ENCODE measurements at places on chromosomes 4 and X.

DNA sequence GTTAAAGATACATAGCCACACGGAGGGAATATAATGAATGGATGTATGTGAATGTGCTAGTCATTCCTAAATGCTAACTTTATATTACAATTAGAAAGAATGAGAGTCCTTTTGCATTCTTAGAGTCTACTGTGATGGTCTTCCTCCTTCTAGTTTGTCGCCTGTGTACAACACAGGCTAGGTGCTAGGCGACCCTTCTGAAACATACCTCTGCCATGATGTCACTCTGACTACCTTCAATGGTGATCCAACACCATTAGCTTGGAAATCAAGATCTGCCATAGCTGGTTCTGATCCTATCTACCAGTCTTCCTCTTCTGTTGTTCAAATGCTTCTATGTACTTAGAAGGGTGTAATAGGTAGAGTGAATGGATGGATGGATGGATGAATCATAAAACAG is 151.2 kb downstream of the MGST2 start:
- ATAC-seq = no peak

DNA sequence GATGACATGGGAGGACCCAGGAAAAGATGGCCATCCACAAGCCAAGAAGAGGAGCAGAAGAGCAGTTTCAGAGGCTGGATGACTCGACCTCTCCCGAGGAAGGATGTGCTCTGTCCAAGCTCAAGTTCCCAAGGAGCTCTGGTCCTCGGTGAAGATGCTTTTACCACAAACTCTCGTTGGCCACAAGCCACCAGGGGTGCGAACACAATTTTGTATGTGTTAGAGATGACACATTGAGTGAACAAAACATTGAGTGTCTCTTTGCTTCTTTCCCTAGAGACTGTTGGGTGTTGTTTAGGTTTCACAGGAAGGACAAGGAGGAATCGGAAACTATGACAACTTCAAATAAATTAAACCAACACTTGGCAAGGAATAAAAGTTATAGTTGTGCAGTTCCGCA is 26.3 kb downstream of the FGFBP1 start:
- no peak for ATAC-seq

GRCh38 chrX:153565996-153566580 is 32.9 kb downstream of the CCNQ start:
- no peak for ATAC-seq

GRCh38 chr4:76535603-76536372 is 100.8 kb downstream of the SHROOM3 start:
- ATAC-seq = no peak

DNA sequence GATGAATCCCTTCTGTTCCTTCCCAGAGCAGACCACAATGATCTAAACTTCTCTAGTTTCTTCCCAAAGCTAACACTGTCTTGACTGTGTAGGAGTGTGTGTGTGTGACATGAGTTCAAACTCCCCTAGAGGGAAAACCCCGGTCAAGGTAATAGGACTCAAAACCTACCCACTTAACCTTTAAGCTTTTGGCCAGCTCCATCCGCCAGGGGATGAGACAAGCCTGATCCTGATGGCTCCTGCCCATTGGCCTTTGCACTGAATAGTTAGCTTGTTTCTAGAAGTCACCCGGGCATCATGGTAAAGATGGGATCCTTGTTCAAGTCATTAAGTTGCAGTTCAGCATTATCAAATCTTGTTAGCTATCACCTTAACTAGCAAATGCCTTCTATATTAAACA is 738.4 kb downstream of the RPA4 start:
- no peak for ATAC-seq

GRCh38 chr4:8838296-8838960 is 33.2 kb downstream of the HMX1 start:
- no peak for ATAC-seq

GRCh38 chr4:96317891-96318290 is 478.0 kb downstream of the PDHA2 start:
- ATAC-seq = no peak

- ATAC-seq = peak; percentile 23
These were observed 6.6 kb downstream of the TIMM17B start for GRCh38 chrX:48890934-48891401.

DNA sequence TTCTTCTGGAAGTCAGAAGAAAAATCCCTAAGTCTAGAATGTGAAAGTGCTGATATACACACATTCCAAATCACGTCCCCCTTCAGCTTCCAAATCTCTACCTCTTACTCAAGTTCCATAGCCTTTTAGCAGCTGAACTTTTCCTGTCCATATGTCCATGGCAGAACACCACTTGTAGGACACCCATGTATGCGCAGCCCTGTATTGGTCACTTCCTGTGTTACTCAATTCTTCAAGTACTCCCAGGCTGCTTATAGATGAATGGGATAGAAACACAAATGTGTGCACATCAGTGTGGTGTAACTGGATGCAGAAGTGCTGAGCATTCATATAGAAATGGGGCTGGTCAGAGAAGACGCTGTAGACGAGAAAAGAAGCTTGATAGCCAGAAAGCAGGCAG is 18.8 kb downstream of the SRPX2 start:
- ATAC-seq = no peak

- peak; percentile 81 for ATAC-seq
These were observed 482 bp upstream of the CDS1 start for GRCh38 chr4:84582302-84582987.

DNA sequence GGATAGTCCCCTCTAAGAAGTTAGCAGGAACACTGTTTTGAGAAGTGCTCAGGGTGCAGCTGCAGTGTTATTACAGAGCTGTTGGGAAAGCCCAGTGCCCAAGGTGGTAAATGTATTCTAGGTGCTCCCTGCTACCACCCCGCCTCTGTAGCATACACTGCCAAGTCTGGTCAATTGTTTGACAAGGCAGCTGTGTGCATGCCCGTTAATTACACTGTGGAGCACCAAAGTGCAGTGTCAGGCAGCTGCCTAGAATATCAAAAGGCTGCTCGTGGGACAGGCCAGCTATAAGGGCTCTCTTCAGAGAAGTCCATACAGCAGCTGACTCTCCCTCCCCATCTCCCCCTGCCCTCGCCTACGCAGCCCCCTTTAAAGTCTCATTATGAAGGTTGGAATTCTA is 99.9 kb upstream of the KLHL13 start:
- ATAC-seq = no peak

DNA sequence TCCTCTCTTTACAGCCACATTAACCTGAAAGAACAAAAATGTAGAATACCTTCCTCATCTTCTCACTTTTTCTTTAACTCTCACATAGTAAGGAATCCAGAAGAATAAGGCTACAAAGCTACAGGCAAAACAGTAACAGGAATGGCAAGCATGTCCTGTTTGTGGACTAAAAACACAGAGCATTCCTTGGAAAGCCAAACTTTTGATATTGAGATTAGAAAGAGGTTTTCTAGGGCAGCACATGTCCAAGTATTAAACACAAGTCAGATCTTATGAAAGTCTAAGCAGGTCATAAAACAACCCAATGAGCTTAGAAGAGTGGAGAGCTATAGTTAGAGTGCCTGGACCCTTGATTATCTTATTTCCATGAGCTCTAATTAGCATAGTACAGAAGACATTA is 58.2 kb upstream of the FAM9C start:
- no peak for ATAC-seq

GRCh38 chrX:56226980-56227379 is 5.2 kb upstream of the KLF8 start:
- no peak for ATAC-seq

- ATAC-seq = no peak
These were observed 25.2 kb downstream of the PI4K2B start for GRCh38 chr4:25258980-25259578.

DNA sequence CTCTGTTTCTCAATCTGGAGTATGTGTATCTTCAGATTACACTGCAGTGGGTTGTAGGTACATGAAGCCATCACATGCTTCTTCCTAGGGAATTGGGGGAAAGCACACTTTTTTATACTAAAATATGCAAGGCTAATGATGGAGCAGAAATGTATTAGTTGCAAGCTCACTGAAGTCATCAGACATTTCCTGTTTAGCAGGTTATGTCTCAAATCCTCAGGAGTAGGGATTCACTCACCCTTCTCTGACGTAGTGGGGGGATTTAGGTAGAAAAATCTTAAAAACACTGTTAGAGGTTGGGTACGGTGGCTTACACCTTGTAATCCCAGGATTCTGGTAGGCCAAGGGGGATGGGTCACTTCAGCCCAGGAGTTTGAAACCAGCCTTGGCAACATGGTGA is 128.4 kb upstream of the GPC4 start:
- no peak for ATAC-seq

DNA sequence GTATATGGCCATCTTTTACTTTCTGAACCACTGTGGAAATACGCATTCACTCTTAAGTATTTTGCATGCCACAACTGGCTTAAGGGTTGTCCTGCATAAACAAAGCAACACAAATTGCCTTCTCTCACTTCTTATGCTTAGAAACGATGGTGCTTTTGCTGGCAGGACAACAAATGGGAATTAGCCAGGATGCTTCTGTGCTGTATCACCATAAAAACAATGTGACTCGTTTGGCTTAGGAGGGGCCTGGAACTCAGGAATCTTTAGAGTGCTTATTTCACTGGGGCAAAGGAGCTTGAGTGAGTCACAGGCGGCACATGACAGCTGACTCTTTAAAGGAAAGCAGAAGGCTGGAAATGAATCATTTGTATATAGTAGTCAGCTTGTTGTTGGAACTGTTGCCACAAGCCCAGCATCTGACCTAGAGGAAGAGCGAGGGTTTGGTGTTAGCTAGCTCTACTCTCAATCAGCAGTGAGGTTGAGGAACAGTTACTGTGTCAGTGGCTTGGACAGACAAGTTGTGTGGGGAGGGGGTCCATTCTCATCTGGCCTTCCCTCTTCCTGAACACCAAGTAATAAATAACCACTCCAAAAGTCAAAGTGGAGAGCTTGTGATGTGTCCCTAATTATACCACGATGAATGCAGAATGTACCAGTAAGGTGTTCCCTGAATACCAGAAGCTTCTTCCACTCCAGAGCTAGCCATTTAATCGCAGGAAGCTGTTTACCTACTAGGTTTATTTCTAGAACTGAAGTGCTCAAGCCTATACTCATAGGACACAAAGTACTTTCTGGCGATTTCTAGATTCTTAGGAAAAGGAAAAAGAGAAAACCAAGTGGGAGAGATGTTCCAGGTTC is 293.1 kb downstream of the CAMK2D start:
- ATAC-seq = peak; percentile 93

DNA sequence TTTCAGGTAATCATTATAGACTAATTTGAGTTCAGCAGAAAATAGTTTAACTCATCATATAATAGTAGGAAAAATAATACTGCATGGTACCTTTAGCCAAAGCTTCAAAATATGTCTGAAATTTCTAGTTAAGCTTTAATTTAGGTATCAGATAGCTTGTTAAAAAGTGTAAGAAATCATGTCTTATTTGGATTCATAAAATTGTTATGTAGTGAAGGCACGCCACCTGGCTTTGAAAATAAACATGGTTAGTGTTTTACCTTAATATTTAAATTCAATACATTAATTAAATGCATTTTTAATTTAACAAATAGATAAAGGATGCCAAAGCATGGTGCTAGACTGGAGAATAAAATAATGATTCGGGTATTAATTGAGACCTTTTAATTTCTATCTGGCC is 211.4 kb downstream of the FSTL5 start:
- ATAC-seq = no peak

DNA sequence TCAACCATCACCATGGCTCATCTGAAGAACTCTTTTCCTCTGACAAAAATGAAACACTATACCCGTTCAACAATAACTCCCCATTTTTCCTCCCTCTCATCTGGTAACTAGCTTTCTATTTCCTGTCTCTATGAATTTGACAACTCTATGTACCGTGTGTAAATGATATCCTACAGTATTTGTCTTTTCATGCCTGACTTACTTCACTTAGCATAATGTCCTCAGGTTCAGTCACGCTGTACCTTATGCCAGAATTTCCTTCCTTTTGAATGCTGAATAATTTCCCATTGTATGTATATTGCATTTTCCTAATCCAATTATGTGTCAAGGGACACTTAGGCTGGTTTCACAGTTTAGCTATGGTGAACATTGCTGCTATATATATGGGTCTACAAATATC is 18.2 kb downstream of the MAGEA9 start:
- ATAC-seq = no peak
